HAP-1 (cell line): ENCODE measurements at places on chromosomes 7 and 10.

- DNase-seq, result peak; percentile 72
Observed at GRCh38 chr10:80924063-80924952, 386.6 kb downstream of the SH2D4B start.

- no peak for DNase-seq
Observed at GRCh38 chr7:116991233-116991632, 37.9 kb downstream of the ST7 start.

GRCh38 chr10:14360961-14361360 is 30.2 kb upstream of the FRMD4A start:
- no peak for DNase-seq

- DNase-seq, result no peak
Observed at GRCh38 chr10:86449926-86450558, 71.5 kb downstream of the WAPL start.

DNA sequence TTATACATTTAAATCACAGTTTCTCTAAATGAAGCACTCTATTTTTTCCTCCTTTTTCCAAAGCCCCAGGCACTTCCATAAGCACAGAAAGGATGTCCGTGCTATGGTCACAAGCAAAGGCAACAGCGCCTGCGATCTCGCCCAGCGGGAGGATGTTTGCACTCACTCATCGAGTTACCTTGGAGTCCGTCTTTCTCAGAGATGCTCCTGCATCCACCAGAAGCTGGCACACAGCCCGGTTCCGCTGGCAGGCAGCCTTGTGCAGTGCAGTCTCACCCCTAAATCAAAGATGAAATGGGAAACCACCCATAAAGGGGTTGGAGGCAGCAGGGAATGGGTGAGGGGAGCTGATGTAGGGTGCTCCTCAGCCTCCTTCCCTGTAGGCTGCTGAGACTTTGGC is 51.9 kb upstream of the PTN start:
- DNase-seq, result no peak

DNA sequence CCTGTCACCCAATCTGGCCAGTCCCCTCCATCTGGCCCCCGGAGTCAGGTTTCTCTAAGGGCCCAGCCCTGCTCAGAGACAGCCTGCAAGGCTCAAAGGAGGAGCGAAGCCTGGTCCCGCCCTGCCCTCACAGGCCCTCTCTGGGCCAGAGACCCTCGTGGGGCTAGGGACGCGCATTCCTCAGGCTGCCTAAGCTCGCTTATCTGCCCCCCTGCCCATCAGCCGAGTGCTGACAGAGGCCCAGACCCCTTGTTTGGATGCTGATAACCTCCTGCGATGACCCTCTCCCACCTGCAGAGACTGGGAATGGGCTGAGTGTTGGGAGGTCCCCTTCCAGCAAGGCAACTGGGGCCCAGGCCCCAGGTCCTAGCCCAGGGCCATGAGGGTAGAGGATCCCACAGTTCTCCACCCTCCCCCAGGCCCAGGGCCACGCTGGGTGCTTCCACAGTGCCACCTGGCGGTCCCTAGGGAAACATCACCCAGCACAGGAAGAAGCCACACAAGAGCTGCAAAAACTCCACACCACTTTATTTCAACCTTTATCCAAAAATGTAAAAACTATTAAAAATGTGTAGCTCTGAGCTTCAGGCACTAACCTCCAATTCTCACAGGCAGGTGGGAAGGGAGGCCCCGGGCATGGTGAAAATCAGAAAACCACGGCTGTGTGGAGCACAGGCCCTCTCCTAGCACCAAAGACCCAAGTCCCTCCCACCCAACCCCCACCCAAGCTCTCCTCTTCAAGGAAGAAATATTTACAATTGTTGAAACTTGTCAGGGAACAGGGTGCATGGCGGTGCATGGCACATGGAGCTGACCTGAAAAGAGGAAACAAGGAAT is 2.2 kb downstream of the NPM3 start:
- DNase-seq, result peak; percentile 86

DNA sequence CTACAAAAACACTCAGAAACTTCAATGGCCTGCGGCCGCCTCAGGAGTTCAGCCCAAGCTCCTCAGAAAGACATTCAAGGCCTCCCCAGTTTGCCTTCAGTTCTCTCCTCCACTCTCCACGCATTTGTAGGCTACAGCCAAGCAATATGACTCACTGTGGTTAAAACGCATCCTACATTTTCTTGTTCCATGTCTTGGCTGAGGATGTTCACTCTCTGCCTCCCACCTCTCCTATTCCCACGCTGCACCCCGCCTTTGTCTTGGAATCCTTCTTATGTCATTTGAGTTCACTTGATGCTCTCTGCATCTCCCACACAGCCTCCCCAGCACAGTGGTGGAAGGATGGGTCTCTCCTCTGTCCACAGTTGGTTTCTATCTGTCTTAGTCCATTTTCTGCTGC is 184.8 kb downstream of the NPSR1 start:
- DNase-seq, result no peak

GRCh38 chr10:46268076-46268881 is 18.5 kb upstream of the ANTXRL start:
- DNase-seq, result no peak
